ENCODE measurements at places on chromosomes 11 and 22.

- peak; percentile 26 for DNase-seq
Observed at GRCh38 chr11:128472128-128473089, 114.9 kb downstream of the ETS1 start.

DNA sequence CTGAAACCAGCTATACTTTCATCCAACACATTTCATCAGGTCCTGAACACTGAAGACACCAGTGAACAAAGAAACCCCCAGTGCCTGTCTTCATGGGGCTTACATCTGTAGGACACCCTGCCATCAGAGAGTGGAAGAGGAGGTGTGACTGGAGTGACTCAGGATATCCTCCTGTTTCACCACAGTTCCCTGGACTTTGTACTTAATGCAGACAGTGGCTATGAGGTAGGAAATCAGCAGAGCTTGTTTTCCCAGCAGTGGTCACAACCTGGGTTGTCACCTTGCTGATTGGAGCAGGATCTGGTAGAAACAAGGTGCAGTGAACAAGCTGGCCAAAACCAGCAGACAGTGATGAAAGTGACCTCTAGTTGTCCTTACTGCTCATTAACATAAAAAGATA lies 128.8 kb downstream of the KIRREL3 start:
- DNase-seq: no peak

DNA sequence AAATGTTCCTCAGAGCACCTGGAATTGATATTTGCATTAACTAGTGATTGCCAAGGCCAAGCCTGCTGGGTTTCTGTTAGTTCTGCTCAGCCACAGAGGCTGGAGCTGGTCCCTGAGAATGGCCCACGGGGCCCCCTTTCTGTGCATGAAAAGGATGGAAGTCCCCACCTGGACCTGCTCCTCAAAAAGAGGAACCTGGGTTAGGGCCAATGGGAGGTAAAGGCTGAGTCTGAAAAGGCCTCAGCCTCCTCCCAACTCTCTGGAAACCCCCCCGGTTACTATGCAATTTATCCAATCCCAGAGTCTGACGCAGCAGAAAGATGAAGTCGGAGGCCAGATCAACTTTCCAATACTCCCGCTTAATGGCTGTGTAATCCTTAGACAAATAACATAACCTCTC lies 6.8 kb upstream of the CREB3L1 start:
- DNase-seq: no peak

DNA sequence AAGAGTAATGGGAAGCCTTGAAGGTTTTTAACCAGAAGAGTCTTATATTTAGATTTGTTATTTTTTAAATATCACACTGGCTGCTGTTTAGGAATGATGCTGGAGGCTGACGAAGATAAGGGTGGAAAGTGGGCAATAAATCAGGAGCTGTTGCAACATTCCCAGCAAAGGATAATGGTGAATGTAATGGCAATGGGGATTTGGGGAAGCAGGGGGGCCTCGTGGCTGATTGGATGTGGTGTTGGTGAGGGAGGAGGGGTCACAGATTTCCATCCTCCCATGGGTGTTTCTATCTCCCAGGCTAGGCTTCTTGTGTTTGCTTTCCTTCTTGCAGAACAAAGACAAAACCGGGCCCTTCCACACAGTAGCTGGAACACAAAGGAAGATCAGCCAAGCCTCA lies 80.8 kb downstream of the PIWIL4 start:
- no peak for DNase-seq

DNA sequence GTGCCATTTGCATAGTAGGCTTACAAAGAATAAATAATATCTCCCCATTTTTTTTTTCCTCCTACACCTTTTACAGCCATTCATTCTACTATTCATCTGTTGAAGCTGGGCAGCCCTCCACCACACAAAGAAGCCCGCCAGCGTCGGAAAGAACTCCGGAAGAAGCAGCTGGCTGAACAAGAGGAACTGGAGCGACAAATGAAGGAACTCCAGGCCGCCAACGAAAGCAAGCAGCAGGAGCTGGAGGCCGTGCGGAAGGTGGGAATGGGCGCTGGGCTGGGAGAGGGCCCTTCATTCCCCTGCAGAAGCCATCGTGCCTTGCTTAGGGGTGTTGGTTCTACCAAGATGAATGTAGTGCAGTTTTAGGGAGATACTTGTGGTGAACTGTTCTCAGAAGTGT lies 68.6 kb downstream of the SWAP70 start:
- DNase-seq: no peak

GRCh38 chr11:2415601-2416380 lies 15.2 kb downstream of the TSSC4 start:
- DNase-seq: no peak

- DNase-seq: no peak
Observed at GRCh38 chr11:722346-722811, 16.3 kb downstream of the EPS8L2 start.

GRCh38 chr11:119700536-119701346 lies 28.3 kb downstream of the NECTIN1 start:
- no peak for DNase-seq

GRCh38 chr22:19641983-19642451 lies 72.3 kb upstream of the SEPTIN5 start:
- no peak for DNase-seq

All from CD4-positive, alpha-beta T cell treated with Interferon gamma for 1 hour (primary cell).